Right cardiac atrium (tissue), 5 donors: ENCODE measurements at places on chromosomes 4 and X. TPM values are rescaled to one million over a fixed set of nuclear protein-coding genes. Genes with fewer than 3 reads are reported as not detected.
A peak's percentile ranks its signal among the peaks of the same experiment; 100 is the strongest.

DNA sequence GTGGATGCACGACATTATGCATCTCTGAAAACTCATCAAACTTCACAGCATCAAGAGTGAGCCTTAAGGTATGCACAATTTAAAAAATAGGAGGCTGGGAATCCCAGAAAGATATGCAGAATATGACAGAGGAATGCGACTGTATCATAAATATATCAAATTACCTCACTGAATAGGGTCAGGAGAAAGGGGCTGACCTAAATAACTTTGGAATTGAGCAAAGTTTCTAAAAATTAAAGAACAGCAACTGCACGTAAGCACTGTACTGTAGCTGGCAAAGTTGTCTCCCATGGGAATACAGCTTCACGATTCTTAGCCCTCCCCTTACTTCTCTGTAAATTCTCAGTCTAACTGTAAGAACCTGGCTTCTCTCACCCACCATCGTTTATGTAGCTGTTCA lies 397.4 kb upstream of the ZFP42 start:
- no peak for DNase-seq

GRCh38 chr4:40850496-40850895 lies 100.7 kb downstream of the NSUN7 start:
- DNase-seq = no peak

The ASB12 gene
- 0.45 TPM for total RNA-seq

- DNase-seq = peak; percentile 89
These were observed 43.2 kb downstream of the ZBTB49 start for GRCh38 chr4:4333265-4333706.

GRCh38 chr4:120156120-120156718 lies 89.6 kb upstream of the MAD2L1 start:
- no peak for DNase-seq
